ENCODE measurements at places on chromosomes 4 and X. TPM values are rescaled to one million over a fixed set of nuclear protein-coding genes. Genes with fewer than 3 reads are reported as not detected.

- no peaks in the 10 kb centered on the region for H3K36me3 ChIP-seq
- H3K4me3 ChIP-seq: no peak overlapping the region
- no peaks in the 10 kb centered on the region for H3K4me1 ChIP-seq
- no peak overlapping the region for H3K27ac ChIP-seq
- no peak for DNase-seq
- H3K27me3 ChIP-seq: no peaks in the 10 kb centered on the region
These were observed 21.4 kb downstream of the CT47C1 start for GRCh38 chrX:119093991-119094735.

GRCh38 chr4:25658357-25658771, 2.7 kb downstream of the SLC34A2 start:
- DNase-seq: no peak
- H3K27me3 ChIP-seq: no peaks in the 10 kb centered on the region
- no peaks in the 10 kb centered on the region for H3K36me3 ChIP-seq
- H3K4me1 ChIP-seq: no peaks in the 10 kb centered on the region

Gene TEX11
- total RNA-seq: not detected

GRCh38 chrX:47518144-47518543, 35.1 kb upstream of the ZNF41 start:
- no peak for DNase-seq
- no peak overlapping the region for H3K4me3 ChIP-seq
- H3K36me3 ChIP-seq: no peaks in the 10 kb centered on the region
- no peaks in the 10 kb centered on the region for H3K27me3 ChIP-seq

GRCh38 chrX:154382483-154383069, 3.5 kb downstream of the EMD start:
- no peaks in the 10 kb centered on the region for H3K27me3 ChIP-seq
- no peak overlapping the region for H3K4me3 ChIP-seq
- no peaks in the 10 kb centered on the region for H3K36me3 ChIP-seq
- H3K4me1 ChIP-seq: peaks cover 28% of the 10 kb centered on the region

DNA sequence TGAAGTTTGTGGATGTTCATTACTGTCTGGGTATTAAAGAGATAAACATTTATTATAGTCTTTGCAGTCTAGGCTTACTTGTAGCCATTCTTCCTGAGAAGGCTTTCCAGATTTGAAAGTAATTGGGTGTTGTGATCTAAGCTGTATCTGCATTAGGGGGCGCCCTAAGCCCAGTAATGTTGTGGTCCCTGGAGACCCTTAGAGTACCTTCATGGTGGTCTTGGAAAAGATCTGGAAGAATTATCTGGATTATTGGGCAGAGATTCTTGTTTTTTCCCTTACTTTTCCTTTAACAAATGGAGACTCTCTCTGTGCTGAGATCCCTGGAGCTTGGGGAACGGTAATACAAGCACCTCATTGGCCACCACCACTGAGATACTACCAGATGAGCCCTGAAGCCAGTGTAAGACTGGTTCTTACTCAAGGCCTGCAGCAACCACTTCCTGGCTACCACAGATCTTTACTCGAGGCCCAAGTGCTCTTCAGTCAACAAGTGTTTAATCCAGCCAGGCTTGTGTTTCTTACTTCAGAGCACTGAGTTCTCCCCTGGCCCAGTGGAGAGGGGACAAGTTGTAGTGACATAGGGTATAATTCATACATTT, 63.1 kb downstream of the RTL3 start:
- no peak for DNase-seq
- no peaks in the 10 kb centered on the region for H3K36me3 ChIP-seq
- H3K4me1 ChIP-seq: no peaks in the 10 kb centered on the region
- no peak overlapping the region for H3K27ac ChIP-seq
- H3K27me3 ChIP-seq: no peaks in the 10 kb centered on the region
- H3K4me3 ChIP-seq: no peak overlapping the region

DNA sequence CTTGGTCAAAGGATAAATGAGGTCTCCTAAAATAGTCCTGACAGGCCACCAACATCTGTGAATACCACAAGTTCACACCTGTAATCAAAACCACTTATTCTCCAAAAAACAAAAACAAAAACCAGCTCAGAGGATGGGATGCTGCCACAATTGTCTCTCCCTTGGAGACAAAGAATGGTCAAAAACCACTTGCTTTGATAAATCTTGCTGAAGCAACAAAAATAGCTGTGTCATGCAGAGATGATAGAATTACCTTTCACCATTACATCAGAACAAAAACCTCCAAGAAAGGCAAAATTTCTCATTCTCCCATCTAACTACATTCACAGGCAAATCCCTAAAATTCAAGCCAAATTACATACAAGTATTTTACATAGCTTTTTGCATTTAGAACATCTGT, 180.4 kb downstream of the MAML3 start:
- DNase-seq: no peak
- no peaks in the 10 kb centered on the region for H3K36me3 ChIP-seq
- no peaks in the 10 kb centered on the region for H3K27me3 ChIP-seq

GRCh38 chrX:147838465-147839131, 73.1 kb upstream of the FMR1 start:
- no peak overlapping the region for H3K27ac ChIP-seq
- no peak overlapping the region for H3K4me3 ChIP-seq
- H3K27me3 ChIP-seq: no peaks in the 10 kb centered on the region

DNA sequence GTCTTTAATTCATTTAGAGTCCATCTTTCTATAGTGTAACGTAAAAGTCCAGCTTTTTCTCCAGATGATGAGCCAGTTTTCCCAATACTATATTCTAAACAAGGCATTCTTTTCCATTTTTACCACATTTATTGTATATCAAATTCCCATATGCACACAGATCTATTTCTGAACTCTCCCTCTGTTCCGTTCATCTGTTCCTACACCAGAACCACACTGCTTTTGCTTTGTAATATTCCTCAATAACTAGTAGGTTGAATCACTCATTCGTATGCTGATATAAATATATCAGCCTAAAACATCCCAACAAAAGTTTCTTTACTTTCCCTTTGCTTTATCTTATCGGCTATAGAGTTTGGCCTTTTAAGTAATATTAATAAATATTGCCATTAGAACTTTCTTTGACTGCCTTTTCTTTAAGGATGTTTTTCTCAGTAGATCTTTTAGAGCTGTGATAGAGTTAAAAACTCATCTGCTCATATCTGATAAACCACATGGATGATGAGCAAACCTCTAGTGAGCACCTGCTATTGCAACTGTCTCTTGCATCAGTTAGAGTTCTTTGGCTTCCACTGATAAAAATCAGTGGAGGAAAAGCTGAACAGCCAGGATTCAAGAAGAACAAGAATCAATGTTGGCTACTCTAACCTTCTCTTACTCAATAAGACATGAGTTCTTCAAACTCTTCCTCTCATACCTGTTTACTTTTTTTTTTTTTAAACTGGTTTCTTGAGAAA, 13.1 kb upstream of the RPL34 start:
- no peaks in the 10 kb centered on the region for H3K27me3 ChIP-seq
- H3K4me1 ChIP-seq: no peaks in the 10 kb centered on the region
- DNase-seq: no peak
- H3K4me3 ChIP-seq: no peak overlapping the region

Gene GRK4
- total RNA-seq: 6.9 TPM

Gene SAGE1
- not detected for total RNA-seq

Gene JAKMIP1
- 0.28 TPM for total RNA-seq

DNA sequence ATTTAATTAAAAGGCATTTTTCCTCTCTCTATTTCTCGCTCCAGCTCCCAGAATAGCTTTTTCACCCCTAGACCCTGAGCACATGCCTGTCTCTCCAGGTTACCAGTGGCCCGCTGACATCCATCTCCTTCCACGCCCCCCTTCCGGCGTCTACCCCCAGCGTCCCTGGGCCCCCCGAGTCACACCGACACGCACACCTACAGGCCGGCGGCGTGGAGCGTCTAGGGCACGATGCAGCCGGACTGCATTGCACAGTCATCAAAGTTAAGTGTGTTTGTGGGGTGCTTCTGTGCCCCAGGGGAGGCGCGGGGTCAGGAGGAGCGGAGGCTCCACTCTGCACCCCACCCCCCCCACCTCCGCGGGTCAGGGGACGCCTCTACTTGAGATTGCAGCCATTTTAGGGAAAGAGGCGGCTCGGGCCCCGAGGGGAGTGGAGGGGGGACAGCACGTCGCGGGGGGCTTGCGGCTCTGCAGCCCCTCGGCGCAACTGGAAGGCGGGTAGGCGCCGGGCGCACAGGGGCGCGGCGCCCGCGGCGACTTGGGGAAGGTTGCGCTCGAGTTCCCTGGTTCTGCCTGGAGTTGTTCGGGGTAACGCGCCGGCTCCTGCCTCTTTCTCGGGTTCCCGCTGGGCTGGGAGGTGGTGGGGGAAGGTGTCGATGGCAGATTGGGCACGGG, 112.7 kb downstream of the DHX15 start:
- no peaks in the 10 kb centered on the region for H3K27me3 ChIP-seq
- DNase-seq: no peak
- H3K27ac ChIP-seq: no peak overlapping the region
- no peaks in the 10 kb centered on the region for H3K36me3 ChIP-seq
- H3K4me3 ChIP-seq: peak overlapping the region; percentile 91
- peaks cover 17% of the 10 kb centered on the region for H3K4me1 ChIP-seq

DNA sequence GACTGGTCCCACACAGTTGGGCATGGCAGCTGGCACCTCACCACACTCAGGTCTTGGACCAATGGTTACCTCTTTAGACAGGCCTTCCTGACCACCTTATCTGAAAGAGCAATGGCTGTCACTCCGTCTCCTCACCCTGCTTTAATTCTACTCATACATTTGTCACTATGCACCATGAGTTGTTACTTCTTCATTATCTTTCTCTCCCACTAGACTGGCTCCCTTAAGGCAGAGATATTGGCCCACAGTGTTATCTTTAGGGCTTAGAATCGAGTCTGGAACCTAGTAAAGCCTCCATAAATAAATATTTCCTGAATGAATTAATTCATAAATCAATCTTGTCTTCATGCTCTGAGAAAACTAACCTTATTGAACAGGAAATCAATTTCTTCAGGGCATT, 46.6 kb downstream of the DCHS2 start:
- H3K36me3 ChIP-seq: no peaks in the 10 kb centered on the region
- DNase-seq: no peak
- no peaks in the 10 kb centered on the region for H3K27me3 ChIP-seq
- no peak overlapping the region for H3K27ac ChIP-seq

- no peaks in the 10 kb centered on the region for H3K36me3 ChIP-seq
- no peak overlapping the region for H3K27ac ChIP-seq
- DNase-seq: no peak
These were observed 689.3 kb downstream of the CENPC start for GRCh38 chr4:66855956-66856355.

- H3K36me3 ChIP-seq: no peaks in the 10 kb centered on the region
- H3K4me1 ChIP-seq: no peaks in the 10 kb centered on the region
- no peaks in the 10 kb centered on the region for H3K27me3 ChIP-seq
- no peak overlapping the region for H3K4me3 ChIP-seq
- no peak for DNase-seq
These were observed 17.7 kb upstream of the GRIPAP1 start for GRCh38 chrX:49019599-49020249.

DNA sequence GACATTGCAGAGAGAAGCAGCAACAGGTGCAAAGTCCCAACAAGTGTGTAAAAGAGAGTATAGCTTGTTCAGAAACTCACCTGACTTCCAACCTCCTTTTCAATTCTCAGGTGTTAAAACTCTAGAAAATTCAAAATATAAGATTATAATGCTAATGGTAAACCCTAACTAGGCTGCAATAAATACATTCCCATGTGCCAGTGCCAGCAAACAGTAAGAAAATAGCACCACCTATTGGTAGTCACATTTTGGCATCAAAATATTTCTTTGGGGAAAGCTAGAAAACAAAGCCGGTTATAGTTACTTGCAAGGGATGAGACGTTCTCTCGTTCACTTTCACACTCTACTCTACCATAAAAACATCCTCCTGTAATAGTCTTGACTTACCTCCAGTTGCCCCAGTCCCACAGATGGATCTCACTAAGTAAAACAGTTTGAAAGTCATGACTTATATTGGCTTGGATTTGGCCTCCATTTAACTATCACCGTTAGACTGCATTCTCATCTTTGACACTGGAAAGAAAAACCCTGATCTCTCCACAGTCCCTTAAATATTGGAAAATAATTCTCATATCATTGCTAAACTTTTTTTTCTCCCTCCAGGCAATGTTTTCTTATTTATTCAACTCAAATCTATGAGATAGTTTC, 9.6 kb downstream of the BMP3 start:
- no peak for DNase-seq
- H3K27me3 ChIP-seq: no peaks in the 10 kb centered on the region
- H3K27ac ChIP-seq: no peak overlapping the region
- no peaks in the 10 kb centered on the region for H3K4me1 ChIP-seq
- H3K4me3 ChIP-seq: no peak overlapping the region

Gene RTL9
- 0.27 TPM for total RNA-seq

GRCh38 chrX:112786076-112786475, 54.6 kb downstream of the AMOT start:
- no peaks in the 10 kb centered on the region for H3K27me3 ChIP-seq
- H3K4me1 ChIP-seq: no peaks in the 10 kb centered on the region
- DNase-seq: no peak
- H3K36me3 ChIP-seq: no peaks in the 10 kb centered on the region
- H3K4me3 ChIP-seq: no peak overlapping the region

- no peak overlapping the region for H3K4me3 ChIP-seq
- H3K27ac ChIP-seq: no peak overlapping the region
- H3K27me3 ChIP-seq: no peaks in the 10 kb centered on the region
- H3K4me1 ChIP-seq: peaks cover 17% of the 10 kb centered on the region
- DNase-seq: no peak
These were observed 15.6 kb downstream of the ELF4 start for GRCh38 chrX:130094696-130095095.

Gene PCDH19
- 0.41 TPM for total RNA-seq

GRCh38 chr4:7499661-7500060, 64.9 kb upstream of the PSAPL1 start:
- no peak for DNase-seq
- no peaks in the 10 kb centered on the region for H3K27me3 ChIP-seq
- no peak overlapping the region for H3K4me3 ChIP-seq
- H3K27ac ChIP-seq: no peak overlapping the region

DNA sequence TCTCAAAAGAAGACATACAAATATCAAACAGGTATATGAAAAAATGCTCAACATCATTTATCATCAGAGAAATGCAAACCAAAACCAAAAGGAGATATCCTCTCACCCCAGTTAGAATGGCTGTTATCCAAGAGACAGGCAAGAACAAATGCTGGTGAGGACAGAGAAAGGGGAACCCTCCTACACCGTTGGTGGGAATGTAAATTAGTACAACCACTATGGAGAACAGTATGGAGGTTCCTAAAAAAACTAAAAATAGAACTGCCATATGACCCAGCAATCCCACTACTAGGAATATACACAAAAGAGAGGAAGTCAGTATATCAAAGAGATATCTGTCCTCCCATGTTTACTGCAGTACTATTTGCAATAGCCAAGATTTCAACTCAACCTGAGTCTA, 83.5 kb downstream of the CDS1 start:
- H3K4me1 ChIP-seq: no peaks in the 10 kb centered on the region
- no peak for DNase-seq
- no peaks in the 10 kb centered on the region for H3K27me3 ChIP-seq
- no peak overlapping the region for H3K27ac ChIP-seq
- H3K36me3 ChIP-seq: peaks cover 4% of the 10 kb centered on the region
- H3K4me3 ChIP-seq: no peak overlapping the region

- H3K27ac ChIP-seq: no peak overlapping the region
- H3K27me3 ChIP-seq: no peaks in the 10 kb centered on the region
- H3K4me1 ChIP-seq: peaks cover 63% of the 10 kb centered on the region
- no peak for DNase-seq
- H3K4me3 ChIP-seq: no peak overlapping the region
- H3K36me3 ChIP-seq: no peaks in the 10 kb centered on the region
These were observed 74.6 kb downstream of the RAPGEF2 start for GRCh38 chr4:159177265-159178150.
